ENCODE measurements at places on chromosomes 1 and 21.
A peak's percentile ranks its signal among the peaks of the same experiment; 100 is the strongest.

DNA sequence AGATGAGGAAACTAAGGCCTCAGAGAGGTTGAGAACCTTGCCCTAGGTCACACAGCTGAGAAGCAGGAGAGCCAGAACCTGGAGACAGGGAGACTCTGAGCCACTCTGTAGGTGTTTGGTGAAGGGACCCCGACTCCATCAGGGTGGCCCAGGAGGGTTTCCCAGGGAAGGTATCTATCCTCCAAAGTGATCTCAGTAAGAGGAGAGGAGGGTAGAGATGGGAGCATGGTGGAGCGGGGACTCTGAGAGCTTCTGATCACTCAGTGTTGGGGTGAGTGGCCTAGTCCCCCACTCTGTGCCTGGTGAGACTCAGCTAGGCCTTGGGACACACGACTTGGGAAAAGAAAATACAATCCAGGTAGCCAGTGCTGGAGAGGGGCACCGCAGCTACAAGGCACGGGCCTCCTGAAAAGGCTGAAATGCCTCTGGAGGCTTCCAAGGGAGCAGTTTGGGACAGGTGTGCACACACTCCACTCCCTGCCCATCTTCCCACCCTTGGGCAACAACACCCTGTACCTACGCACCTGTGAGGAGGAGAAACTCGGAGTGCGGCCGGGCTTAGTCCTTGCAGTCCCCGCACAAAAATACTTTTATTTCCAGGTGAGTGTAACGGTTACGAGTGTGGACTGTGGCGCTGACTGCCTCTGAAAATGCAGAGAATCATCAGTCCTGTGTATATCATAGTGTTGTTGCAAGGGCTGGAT lies 80.8 kb downstream of the CAMK2N1 start:
- no peak for DNase-seq

DNA sequence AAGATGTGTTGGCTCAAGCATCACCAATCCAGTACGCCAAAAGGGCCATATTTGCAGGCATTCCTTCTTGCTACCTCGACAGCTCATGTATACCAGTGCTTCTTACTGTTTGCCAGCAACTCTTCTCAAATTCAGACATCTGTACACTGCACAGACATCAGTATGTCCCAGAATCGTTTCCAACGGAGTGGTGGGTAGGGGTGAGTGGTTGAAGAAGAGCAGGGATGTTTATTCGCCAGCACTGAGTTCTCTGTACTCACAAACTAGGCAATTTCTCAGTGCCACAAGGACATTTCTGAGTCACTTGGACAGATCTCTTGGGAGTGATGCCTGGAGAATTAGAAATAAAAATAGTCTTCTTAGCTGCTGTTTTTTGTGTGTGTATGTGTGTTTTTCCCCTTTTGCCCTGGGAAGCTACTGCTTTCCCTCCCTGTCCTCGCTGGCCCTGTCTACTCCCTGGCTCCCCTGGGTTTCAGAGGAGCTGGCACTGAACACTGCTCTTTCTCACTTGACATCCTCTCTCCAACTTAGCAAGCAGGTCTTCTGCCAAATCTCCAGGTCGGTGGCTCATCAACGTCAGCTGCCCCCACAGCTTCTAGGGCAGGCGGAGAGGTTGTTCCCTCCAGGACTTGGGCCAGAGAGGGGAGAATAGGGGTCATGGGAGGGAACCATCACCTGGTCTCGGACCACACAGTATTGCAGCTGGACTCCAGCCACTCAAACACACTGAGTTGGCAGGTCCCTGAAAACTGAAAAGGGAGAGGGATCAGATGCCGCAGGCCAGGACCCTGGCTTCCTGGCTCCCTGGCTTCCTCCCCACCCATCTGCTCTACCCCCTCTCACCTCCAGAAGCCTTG lies 90.5 kb downstream of the NMNAT2 start:
- no peak for DNase-seq

DNA sequence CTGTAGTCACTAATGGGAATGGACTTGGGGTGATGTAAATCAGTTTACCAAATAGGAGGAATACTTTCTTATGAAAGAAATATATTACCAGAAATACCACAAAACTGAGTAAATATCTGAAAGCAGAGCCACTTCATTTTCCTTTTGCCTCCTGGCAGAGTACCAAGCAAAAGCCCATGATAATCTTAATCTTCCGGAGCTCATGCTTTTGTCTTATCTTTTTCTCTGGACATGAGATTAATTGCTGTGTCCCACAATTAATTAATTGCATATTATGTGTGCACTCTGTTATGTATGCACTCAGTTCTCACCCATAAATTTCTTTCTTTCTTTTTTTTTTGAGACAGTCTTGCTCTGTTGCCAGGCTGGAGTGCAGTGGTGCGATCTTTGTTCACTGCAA lies 94.1 kb upstream of the PDE4B start:
- no peak for DNase-seq

DNA sequence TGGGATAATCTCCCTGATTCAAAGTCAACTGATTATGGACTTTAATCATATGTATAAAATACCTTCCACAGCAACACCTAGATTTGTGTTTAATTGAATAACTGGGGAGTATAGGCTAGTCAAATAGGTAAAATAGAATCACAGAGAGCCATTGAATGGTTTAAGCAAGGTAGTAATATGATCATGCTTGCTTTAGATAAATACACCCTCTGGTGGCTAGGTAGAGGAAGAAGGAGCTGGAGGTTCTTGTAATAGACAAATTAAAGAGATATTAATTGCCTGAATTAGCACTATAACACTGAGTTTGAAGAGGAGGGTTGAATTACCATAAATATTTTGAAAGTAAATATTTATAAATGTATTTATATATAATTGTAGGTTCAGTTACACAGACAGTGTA lies 40.3 kb downstream of the DIRAS3 start:
- DNase-seq, result peak; percentile 28

DNA sequence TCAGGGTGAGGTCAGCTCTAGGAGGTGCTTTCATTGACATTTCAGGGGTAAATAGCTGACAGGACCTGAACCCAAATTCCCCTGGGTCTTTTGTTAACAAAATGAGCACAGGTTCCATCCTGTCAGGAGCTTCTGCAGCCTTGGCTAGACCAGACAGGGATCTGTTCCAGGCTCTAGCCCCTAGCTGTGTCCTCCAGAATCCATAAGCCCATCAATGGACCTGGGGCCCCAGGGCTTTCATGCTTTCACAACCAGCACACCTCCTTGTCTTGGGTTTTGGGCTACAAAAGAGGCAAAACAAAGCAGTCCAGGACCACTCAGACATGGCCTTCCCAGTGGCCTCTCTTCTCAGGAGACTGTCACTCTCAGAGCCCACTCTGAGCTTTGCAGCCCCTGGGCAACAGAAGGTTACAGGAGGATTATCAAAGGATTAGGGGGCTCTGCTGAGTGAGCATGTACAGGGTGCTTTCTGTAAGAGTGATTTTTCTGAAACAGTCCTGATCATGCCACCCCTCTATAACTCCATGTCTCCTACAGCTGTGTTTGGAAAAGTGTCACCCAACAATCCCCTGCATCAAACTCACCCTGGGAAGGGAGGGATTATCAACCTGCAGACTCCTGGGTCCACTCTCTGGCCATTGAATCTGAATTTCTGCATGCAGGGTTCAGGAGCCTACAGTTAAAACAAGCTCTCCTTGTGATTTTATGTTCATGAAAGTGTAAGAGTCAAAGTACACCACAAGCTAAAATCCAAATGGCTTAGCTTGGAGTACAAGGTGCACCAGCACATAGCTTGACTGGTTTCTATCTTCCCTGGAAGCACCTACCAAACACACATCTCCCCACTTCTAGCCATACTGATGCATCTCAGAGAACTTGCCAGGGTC lies 67.7 kb upstream of the GCLM start:
- DNase-seq, result no peak

GRCh38 chr1:215262106-215262505 lies 179.6 kb downstream of the KCNK2 start:
- peak; percentile 58 for DNase-seq

GRCh38 chr1:172143384-172144055 lies 277.0 kb upstream of the C1orf105 start:
- peak; percentile 68 for DNase-seq

GRCh38 chr1:90716243-90716551 lies 905 bp downstream of the BARHL2 start:
- no peak for DNase-seq

DNA sequence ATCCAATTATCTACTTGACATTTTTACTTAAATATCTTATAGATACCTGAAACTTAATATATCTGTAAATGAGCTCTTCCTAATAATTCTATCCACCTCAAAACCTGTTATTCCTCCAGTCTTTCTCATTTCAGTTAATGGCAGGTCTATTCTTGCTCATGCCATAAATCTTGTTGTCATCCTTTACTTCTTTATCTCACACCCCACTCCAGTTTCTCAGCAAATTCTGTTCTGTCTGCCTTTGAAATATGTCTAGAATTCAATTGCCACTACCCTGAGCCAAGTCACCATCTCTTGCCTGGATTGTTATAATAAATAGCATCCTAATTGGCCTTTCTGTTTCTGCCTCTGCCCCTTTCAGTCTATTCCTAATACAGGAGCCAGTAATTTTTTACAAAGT lies 105.8 kb downstream of the MAN1A2 start:
- no peak for DNase-seq

DNA sequence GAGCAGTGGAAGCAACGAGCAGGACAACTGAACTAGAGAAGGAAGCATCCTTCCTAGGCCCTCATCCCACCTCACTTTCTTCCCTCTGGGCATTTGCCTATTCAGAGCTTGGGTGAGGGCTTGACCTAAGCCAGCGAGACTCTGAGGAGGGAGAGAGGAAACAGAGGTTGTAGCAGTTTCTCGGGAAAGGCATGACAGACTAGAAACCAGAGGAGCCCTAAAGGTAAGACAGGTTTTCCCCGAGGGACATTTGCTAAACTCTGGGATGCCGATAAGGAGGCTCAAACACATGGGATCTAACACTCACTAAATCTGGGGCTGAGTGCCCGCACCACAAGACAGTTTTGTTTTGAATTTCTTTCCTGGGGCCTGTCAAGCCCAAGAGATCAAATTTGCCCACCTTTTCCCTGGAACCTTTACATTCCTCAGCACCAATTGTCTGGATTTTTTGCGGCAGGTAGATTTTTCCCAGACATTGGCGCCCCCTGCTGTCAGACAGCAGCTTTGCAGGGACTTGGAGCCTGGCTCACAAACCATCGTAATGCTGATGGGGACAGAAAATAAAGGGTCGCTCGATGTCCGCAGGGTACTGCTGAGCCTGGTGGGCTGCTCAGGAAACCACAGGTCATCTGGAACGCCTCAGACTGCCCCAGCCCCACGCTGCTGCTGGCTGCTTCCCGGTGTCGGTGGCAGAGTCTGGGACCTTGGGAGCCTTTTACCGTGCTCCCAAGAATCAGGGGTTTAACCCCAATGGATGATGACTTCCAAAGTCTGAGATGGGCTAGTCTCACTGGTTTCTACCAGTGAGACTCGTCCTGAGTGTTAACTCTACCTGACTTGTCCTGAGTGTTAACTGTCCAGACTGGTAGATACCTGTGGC lies 23.4 kb upstream of the TSPAN2 start:
- DNase-seq, result no peak

DNA sequence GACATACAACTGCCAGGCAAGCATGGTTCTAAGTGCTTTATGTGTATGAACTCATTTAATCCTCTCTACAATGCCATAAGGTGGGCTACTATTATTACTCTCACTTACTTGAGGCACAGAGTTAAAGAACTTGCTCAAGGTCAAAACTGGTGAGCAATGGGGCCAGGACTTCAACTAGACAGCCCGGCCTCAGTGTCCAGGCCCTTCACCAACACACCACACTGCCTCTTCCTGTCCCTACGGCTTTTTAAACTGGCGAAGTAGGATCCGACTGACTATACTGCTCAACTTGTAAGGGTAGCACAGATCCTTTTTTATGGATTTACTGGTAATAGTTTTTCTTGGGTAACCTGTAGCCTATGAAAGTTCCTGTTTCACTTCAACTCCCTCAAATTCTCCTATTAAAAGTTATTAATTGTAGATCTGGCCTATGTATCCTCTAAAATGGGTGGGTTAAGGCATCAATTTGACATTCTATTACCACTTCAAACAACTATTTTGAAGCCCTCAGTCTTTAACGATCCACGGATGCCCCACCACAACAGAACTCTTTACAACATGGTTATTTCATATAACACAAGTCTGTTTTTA lies 4.3 kb downstream of the ERRFI1 start:
- DNase-seq, result no peak

DNA sequence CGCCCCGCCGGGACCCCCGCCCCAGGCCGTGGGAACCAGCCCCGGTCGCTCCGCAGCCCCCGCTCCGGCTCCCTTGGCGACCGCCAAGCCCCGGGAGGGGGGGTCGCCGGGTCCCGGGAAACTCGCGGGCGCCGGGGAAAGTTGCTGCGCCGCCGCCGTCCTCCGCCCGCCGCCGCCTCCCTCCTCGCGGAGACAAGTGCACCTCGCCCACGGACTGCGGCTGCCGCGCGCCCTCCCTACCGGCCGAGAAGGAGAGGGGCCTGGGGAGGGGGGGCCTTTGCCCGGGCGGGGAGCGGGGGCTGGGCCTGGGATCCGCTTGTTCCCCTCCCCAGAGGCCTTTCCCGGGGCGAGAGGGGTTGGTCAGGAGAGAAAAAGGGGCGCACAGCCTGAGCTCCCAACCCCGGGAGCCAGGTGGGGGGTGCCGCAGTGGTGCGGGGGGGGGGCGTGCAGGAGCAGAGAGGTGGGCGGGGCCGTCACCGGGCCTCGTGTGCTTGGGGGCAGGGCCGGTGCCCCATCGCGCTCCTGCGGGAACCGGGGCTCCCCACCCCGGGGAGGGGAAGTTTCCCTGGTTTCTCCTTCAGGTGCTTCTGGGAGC lies 592 bp downstream of the AGRN start:
- no peak for DNase-seq

DNA sequence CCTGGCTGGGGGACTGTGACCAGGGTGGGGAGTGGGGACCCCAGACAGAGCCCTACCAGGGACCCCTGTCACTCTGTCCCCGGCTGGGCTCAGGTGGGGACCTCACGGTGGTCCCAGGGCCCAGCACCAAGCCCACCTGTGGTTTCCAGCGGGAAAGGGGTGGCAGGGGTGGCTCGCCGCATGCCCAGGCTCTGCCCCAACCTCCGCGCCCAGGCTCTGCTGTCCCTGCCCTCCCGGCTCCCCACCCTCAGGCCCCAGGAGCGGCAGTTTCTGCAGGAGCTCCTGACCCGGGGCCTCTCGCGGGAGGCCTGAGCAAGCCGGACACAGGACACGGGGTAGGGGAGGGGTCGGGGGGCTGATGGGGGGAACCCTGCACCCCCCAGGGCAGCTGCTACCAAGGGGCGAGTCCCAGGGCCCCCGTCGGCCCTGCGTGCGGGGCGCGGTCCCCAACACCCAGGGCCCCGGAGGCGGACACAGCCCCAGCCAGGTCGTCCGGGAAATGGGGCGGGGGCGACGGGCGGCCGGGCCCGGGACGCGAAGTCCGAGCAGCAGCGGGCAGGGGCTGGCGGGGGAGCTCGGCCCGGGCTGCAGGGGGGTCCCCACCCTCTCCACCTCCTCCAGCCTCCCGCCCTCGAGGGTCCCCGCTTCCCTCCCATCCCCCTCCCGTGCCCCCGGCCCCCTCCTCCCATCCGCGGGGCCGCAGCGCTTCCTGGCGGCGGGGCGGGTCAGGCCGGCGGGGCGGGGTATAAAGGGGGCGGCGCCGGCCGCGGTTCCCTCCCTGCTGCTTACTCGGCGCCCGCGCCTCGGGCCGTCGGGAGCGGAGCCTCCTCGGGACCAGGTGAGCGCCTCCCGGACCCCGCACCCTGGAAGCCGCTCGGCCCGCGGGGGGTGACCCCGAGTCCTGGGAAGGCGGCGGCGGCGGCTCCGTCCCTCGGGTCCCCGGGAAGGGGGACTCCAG lies at the start of gene COL6A2:
Gene COL6A2 (plus strand): TSS at position 777 of the 958 bp plus-strand sequence.
- peak; percentile 74 for DNase-seq

GRCh38 chr1:208107425-208108212 lies 136.6 kb downstream of the PLXNA2 start:
- DNase-seq, result peak; percentile 61

Data from AG10803 (cell line).